Fibroblast of skin of scalp (primary cell): ENCODE measurements at places on chromosomes 11 and 22.
A peak's percentile ranks its signal among the peaks of the same experiment; 100 is the strongest.

DNA sequence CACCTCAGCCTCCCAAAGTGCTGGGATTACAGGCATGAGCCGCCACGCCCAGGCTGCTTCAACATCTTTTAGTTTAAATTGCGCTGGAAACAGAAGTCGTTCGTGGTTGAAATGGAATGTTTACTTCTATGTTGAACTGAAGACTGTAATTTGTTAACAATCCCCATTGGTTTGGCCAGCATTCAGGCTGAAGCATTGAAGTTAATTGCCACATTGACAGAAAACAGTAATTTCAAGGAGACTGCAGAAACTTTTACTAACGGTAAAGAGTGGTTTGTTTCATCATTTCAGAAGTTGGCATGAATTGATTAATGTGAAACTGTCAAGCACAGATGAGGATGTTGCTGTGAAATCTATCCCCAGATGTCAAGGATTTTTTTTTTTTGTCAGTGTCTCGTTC is 14.2 kb downstream of the AP5B1 start:
- DNase-seq = peak; percentile 71

DNA sequence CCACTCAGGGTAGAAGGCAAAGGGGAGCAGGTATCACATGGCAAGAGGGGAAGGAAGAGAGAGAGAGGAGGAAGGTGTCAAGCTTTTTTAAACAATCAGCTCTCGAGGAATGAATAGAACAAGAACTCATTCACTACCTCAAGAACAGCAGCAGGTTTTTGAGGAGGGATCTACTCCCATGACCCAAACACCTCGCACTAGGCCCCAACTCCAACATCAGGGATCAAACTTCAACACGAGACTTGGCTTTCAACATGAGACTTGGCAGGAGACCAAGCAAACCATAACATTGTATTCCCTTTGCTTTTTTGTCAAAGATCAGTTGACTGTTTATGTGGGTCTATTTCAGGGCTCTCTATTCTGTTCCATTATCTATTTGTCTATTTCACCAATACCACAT is 26.9 kb upstream of the APOBEC3A start:
- no peak for DNase-seq

- no peak for DNase-seq
Observed at GRCh38 chr11:110530900-110531741, 101.4 kb downstream of the FDX1 start.

DNA sequence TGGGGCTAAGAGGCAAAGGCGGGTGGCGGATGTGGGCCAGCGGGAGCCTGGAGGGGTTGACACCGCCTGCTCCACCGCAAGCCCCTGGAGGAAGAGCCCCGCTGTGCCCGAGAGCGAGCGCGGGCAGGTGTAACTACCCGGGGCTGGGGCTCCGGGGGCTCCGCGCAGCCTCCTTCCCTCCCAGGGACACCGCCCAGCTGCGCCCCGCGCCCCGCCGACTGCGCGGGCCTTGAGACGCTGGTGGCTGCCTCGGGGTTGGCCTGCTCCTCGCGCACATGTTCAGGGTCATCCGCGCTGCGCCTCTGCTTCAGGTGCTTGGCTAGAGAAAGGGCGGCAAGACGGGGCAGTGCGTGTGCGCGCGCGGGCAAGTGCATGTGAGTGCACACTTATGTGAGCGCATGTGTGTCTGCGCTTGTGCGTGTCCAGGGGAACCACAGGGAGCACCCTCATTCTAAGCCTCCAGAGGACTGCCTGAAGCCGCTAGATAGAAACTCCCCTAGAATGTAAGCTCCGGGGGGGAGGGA is 197.5 kb upstream of the TMEM45B start:
- DNase-seq = no peak
